ENCODE measurements at places on chromosomes 2 and 18. TPM values are rescaled to one million over a fixed set of nuclear protein-coding genes. Genes with fewer than 3 reads are reported as not detected.

The KLF11 gene
- total RNA-seq = 3.8 TPM

The SERPINB4 gene
- total RNA-seq = 0.07 TPM

The CNTNAP5 gene
- total RNA-seq = not detected

The CROCC2 gene
- not detected for total RNA-seq

The MC4R gene
- not detected for total RNA-seq

The NPPC gene
- not detected for total RNA-seq

The CHST9 gene
- total RNA-seq = not detected

The REG1B gene
- total RNA-seq = not detected

The BOLL gene
- not detected for total RNA-seq

The MC5R gene
- total RNA-seq = not detected

The ATP9B gene
- 15.2 TPM for total RNA-seq

The TRMT61B gene
- 14.8 TPM for total RNA-seq

The ERBB4 gene
- not detected for total RNA-seq

The CNNM3 gene
- total RNA-seq = 12.7 TPM

The ALPG gene
- total RNA-seq = 0.45 TPM

The DUSP2 gene
- total RNA-seq = 0.31 TPM

The COLEC11 gene
- total RNA-seq = 0.63 TPM

The EVX2 gene
- total RNA-seq = not detected

The SEPTIN10 gene
- total RNA-seq = 45.1 TPM

The CCDC141 gene
- not detected for total RNA-seq

The ANKRD29 gene
- total RNA-seq = 17.4 TPM

The SDC1 gene
- total RNA-seq = 208 TPM

The FLACC1 gene
- total RNA-seq = not detected

The COL4A3 gene
- total RNA-seq = 0.59 TPM

The ERICH2 gene
- not detected for total RNA-seq

The GPR45 gene
- not detected for total RNA-seq

The MATN3 gene
- 11.4 TPM for total RNA-seq

The MEP1B gene
- total RNA-seq = 0.05 TPM

The CHRNG gene
- total RNA-seq = not detected
